Trophoblast cell (in vitro differentiated cells and primary cell): ENCODE measurements at places on chromosomes 3 and 15.

DNA sequence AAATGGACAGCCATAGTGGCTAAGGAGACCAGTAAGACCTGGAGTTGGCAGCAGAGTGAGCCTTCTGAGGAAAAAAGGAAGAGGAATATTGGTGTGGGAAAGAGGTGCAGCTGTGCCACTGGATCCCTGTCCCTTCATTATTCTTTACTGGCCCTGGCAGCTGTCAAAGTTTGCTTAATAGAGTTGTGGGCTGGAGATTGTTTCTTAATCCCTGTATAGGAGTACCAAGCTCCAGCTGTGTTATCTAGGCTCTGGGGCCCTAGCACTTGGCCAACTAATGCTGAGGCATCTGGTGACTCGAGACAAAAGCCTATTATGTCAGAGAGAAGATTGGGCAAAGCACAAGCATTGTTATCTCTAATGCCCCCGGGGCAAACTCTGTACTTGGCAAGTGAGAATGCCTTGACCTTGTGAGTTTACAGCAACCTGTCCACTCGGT, 61.4 kb downstream of the ZNF609 start:
- peak; percentile 97 for DNase-seq
- no peak overlapping the region for H3K27ac ChIP-seq
- no peak overlapping the region for H3K4me3 ChIP-seq
- no peaks in the 10 kb centered on the region for H3K27me3 ChIP-seq
- peaks cover 3% of the 10 kb centered on the region for H3K4me1 ChIP-seq

DNA sequence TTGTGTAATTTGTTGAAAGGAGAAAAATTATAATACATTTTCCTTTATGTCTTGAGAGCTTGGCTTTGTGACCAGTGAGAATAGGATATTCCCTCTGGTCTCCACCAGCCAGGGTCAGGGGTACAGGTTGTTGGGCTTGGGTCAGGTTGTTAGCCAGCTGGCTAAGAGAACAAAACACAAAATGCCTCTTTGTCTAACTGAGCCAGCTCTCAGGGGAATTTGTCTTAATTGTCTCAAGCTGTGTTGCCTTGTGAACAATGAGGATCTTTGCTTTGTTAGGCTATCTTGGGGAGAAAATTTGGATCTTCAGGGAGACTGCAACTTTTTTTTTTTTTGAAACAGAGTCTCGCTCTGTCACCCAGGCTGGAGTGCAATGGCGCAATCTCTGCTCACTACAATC, 17.7 kb upstream of the GK5 start:
- H3K4me1 ChIP-seq: no peaks in the 10 kb centered on the region
- no peak overlapping the region for H3K4me3 ChIP-seq
- no peaks in the 10 kb centered on the region for H3K36me3 ChIP-seq
- H3K27me3 ChIP-seq: no peaks in the 10 kb centered on the region

DNA sequence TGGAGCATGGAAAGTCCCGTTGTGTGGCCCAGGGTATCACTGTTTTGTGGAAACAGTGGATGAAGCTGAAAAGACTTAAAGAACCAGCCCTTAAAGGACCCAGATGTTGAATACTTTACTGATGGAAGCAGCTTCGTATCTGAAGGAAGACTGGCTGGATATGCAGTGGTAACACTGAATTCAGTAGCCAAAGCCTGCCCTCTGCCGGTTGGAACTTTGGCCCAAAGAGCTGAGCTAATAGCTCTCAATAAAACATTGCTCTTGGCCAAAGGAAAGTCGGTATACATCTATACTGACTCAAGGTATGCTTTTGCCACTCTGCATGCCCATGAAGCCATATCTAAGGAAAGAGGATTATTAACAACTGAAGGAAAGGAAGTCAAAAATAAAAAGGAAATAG, 885.4 kb downstream of the PDCD6IP start:
- H3K27ac ChIP-seq: no peak overlapping the region
- no peaks in the 10 kb centered on the region for H3K4me1 ChIP-seq
- H3K27me3 ChIP-seq: no peaks in the 10 kb centered on the region
- H3K36me3 ChIP-seq: peaks cover 2% of the 10 kb centered on the region

DNA sequence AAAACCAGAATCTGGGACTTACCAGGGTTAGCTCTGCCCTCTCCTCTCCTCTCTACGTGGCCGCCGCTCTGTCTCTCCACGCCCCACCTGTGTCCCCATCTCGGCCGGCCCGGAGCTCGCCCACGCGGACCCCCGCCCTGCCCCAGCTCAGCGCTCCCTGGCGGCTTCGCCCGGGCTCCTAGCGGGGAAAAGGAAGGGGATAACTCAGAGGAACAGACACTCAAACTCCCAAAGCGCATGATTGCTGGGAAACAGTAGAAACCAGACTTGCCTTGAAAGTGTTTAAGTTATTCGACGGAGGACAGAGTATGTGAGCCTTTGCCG, 5.4 kb downstream of the ISL2 start:
- H3K4me3 ChIP-seq: no peak overlapping the region
- H3K4me1 ChIP-seq: peaks cover 40% of the 10 kb centered on the region
- no peak for DNase-seq
- H3K27ac ChIP-seq: no peak overlapping the region

DNA sequence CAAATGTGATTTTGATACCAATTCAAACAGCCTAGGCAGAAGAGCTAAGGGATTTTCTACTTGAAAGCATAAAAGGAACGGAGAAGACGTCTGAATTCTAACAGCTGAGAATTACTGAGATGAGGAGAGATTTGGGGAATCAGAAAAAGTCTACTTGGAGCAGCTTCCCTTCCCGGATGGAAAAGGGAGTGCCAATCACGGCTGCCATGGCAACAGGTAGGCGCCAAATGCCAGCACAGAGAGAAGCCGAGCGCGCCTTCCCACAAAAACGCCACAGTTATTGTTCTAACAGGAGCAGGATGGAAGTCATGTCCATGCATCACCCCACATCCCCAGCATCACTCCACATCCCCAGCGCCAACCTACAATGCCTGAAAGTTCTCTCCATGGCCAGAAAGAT, 63.5 kb upstream of the PRR20G start:
- no peaks in the 10 kb centered on the region for H3K27me3 ChIP-seq
- H3K4me1 ChIP-seq: no peaks in the 10 kb centered on the region
- H3K27ac ChIP-seq: no peak overlapping the region

DNA sequence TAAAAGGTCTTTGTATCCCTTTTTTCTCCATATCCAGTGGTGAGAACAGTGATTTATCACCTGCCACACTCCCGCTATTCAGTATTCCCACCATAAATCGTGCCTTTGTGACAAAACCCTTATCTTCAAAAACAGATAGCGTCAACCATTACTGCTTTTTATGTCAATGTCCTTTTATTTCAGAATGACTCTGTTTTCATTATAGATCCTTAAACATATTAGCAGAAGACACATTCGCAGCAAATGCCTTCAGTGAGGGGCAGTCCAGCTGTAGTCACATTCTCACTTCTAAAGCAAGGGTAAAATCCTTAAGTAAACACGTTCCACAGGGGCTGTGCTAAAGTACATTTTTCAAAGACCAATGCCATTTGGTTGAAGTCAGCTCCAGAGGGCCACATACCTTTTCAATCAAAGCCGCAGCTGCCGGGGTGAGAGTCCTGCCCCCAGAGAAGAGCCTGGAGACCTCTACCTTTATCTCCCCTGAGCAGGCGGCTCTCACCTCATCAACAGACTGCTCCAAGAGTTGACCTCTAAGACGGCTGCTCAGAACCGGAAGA, 53.4 kb downstream of the PDZRN3 start:
- peak; percentile 14 for DNase-seq
- H3K4me3 ChIP-seq: no peak overlapping the region
- no peaks in the 10 kb centered on the region for H3K27me3 ChIP-seq
- H3K4me1 ChIP-seq: peaks cover 16% of the 10 kb centered on the region
- peak overlapping the region; percentile 50 for H3K27ac ChIP-seq

DNA sequence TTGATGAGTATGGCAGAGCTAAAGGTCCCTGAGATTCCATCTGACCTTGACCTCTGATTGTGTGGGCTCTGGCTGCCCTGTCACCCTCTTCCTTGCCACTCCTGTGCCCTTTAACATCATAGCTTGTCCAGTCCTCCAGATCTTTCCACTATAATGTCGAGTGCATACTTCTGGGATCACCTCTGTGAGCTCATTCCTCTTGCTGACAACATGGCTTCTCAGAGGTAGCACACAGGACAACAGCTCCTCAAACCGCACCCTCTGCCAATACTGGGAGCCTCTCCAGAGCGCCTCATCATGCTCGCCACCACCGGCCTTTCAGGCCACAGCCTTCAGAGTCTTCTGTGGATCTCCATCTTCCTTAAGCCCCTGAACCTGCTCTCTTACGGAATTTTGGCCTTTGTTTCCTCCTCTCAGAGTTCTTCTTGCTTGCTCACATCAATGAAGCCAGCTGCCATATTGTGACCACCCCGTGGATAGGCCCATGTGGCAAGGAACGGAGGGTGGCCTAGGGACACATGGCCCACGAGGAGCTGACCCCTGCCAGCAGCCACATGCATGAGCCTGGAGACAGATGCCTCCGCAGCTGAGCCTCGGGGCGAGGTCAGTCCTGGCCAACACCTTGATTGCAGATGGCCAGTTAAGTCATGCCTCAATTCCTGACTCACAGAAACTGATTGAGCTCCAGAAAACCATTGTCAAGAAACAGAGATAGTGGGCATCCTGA, 31.1 kb downstream of the PLA2G4D start:
- no peaks in the 10 kb centered on the region for H3K27me3 ChIP-seq
- no peaks in the 10 kb centered on the region for H3K36me3 ChIP-seq
- DNase-seq: no peak
- H3K4me3 ChIP-seq: no peak overlapping the region

DNA sequence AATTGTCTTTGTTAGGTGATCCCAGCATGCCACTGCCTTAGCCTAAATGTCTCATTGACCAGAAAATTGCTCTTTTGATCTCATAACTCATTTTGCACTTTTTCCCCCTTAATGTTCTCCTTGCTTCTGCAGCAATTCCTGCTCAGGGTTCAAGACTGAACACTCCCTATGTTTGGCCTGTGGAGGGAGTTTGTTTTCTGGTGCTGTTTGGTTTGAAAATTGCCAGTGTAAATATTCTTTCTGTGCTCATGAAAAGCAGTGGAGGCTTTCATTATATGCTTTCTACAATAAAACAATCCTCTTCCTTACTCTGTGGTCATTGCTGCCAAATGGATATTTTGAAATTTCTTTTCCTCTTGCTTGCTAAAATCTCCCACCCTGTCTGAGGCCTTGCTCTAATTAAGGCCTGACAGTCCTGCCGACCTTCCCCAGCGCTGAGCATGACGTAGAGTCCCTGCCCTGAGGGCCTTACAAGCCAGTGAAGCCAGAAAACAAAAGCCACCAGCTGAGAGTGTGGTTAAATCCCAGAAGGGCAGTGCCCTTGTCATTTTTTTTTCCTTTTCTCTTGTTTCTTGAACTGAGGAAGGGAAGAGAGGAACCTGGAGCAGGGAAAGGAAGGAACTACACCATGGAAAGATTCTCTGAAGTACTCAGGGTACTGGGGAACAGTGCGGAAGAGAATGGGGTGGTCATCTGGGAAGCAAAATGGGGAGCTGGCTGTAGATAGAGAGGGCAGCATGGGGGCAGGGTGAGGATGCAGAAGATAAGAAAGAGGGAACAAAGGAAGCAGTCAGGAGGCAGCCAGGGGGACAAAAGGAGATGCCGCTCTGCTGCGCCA, 24.8 kb downstream of the ZBTB38 start:
- H3K4me1 ChIP-seq: peaks cover 18% of the 10 kb centered on the region
- DNase-seq: no peak
- peaks cover 3% of the 10 kb centered on the region for H3K36me3 ChIP-seq
- peak overlapping the region; percentile 89 for H3K27ac ChIP-seq

- H3K4me3 ChIP-seq: no peak overlapping the region
- H3K27me3 ChIP-seq: no peaks in the 10 kb centered on the region
- H3K27ac ChIP-seq: no peak overlapping the region
- H3K4me1 ChIP-seq: no peaks in the 10 kb centered on the region
- DNase-seq: no peak
- no peaks in the 10 kb centered on the region for H3K36me3 ChIP-seq
Observed at GRCh38 chr3:143637133-143637532, 211.1 kb downstream of the SLC9A9 start.

DNA sequence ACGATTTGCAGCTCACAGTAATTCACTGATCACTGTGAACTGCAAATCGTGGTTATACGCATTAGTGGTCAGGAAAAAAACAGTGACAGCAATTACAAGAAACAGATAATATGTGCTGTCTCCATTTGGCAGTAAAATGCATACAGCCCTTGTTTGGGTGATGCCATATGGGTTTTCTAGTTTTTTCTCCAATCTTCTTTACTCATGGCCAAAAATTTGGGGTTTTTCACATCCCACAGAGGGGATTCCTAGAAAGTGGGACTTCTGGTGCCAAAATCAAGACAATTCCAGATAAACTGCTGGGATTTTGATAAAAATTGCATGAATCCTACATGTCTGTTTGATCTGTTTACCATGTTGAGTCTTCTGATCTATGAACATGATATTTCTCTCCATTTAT, 15.6 kb downstream of the NDN start:
- H3K4me1 ChIP-seq: no peaks in the 10 kb centered on the region
- no peaks in the 10 kb centered on the region for H3K27me3 ChIP-seq
- no peak overlapping the region for H3K4me3 ChIP-seq
- no peak overlapping the region for H3K27ac ChIP-seq

DNA sequence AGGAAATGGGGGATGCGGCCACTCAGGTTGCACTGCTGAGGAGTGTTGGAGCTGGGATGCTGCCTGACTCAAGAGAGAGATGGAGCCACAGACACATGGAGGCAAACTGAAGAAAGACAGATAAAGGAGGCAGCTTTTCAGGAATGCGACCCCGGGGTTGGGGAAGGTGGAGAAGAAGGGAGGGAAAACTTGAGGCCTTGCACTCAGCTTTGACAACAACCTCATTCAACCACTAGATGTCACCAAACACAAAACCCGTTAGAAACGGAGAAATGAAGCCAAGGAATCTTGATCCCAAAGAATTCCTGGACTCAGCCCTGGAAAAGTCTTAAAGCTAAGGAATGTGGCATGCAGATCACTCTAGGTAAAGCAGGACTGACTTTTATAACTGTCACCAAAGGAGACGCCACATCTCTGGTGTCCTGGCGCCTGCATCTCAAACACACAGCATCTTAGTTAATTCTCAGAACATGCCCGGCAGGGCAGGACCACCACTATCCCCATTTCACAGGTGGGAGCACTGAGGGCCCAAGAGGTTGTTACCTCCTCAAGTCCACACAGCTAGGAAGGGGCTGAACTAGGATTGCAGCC, 59.6 kb upstream of the LMCD1 start:
- no peaks in the 10 kb centered on the region for H3K27me3 ChIP-seq
- peak; percentile 7 for DNase-seq
